Activated naive CD4-positive, alpha-beta T cell treated with anti-CD3 and anti-CD28 coated beads, Interleukin-2, amount 10 ng/mL, durations not matched to agents 5 hours and 36 hours (primary cell): ENCODE measurements at places on chromosomes 1 and 21. TPM values are rescaled to one million over a fixed set of nuclear protein-coding genes. Genes with fewer than 3 reads are reported as not detected.

The CD52 gene
- total RNA-seq = 1,791 TPM

The C4BPA gene
- not detected for total RNA-seq

The SYNC gene
- total RNA-seq = not detected

The RTCA gene
- total RNA-seq = 46.4 TPM

The TMEM240 gene
- 0.41 TPM for total RNA-seq

The S100A13 gene
- 4.3 TPM for total RNA-seq

The HOOK1 gene
- total RNA-seq = 15.3 TPM

The PLXNA2 gene
- total RNA-seq = 0.43 TPM

The TMPRSS15 gene
- total RNA-seq = not detected

The ARHGEF10L gene
- not detected for total RNA-seq

The AADACL3 gene
- not detected for total RNA-seq

The ISG20L2 gene
- 38.2 TPM for total RNA-seq

The LRRC7 gene
- total RNA-seq = not detected

The CD101 gene
- total RNA-seq = 6.2 TPM

The LHX4 gene
- total RNA-seq = not detected

The IL19 gene
- not detected for total RNA-seq
